Upper lobe of right lung (tissue), 1 donor: ENCODE measurements at places on chromosomes 2 and 18. TPM values are rescaled to one million over a fixed set of nuclear protein-coding genes. Genes with fewer than 3 reads are reported as not detected.

The UGT1A5 gene
- not detected for total RNA-seq

The DSC2 gene
- 17.2 TPM for total RNA-seq

- no peak for DNase-seq
Measured at GRCh38 chr2:98522854-98523253, 78.2 kb downstream of the INPP4A start.

DNA sequence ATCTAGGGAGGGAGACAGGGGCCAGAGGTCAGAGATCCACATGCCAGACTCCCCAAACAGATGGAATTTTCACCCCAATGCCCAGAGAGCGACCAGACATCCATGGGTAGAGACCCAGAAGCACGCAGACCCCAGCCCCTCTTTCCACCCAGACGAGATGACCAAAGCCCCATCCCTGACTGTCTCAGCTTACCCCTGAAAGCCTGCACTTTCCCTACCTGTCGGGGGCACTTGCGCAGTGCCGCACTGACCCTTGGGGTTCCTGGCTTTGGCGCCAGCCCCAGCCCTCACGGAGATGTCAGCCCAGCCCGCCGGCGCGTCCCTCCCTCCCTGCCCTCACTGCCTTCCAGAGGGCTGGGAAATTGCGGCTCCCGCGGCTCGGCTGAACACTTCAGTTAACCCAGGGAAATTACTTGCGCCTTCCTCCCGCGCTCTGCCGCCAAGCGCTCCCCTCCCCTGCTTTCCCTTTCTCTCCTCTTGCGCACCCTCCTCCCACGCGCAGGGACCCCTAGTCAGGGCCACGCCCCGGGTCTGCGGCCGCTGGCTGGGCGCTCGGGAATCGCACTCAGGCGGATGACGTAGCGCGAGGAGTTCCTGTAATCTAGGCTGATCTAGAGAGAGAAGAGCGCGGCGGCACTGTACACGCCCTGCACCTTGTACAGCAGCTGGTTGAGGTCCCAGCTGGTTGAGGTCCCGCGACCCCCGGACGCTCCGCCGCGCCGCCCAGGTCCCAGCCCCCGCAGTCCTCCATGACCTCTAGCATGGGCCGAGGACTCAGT lies 12.0 kb downstream of the ALPG start:
- peak; percentile 70 for DNase-seq

DNA sequence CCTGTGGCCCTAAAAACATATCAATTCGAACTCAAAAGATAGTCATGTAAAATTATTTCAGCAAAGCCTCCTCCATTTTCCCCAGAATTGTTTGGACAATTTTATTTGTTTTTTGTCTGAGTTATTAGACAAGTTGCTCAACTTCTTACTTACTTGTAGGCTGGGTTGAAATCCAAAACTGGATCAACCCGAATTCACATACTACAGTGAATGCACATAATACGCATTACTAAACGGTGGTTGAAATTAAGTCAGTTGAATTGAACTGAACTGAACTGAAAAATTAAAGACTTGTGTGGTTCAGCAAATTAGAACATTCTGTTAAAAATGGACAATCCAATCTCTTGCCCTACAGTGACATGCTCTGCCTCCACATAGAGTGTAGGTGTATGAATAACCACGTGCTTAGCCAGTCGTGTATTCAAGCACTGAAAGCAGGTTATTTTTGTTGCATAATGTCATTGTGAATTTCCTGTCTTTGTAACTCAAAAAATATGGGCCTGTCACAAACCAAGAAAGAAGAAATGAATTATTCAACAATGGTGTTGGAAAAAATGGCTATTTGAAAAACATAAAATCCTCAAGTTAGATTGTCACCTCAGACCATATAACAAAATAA lies 441.0 kb downstream of the TXNL1 start:
- DNase-seq = no peak

- no peak for DNase-seq
Measured at GRCh38 chr2:207316906-207317305, 151.2 kb upstream of the KLF7 start.

- no peak for DNase-seq
Measured at GRCh38 chr18:13361431-13361830, 142.9 kb downstream of the LDLRAD4 start.
